ENCODE measurements at places on chromosomes 7 and 10. TPM values are rescaled to one million over a fixed set of nuclear protein-coding genes. Genes with fewer than 3 reads are reported as not detected.

GRCh38 chr7:121023683-121024511 is 35.4 kb downstream of the CPED1 start:
- DNase-seq = no peak

GRCh38 chr7:27973625-27974024 is 207.0 kb downstream of the JAZF1 start:
- no peak for DNase-seq

GRCh38 chr7:47704936-47705335 is 123.0 kb upstream of the TNS3 start:
- DNase-seq = no peak

DNA sequence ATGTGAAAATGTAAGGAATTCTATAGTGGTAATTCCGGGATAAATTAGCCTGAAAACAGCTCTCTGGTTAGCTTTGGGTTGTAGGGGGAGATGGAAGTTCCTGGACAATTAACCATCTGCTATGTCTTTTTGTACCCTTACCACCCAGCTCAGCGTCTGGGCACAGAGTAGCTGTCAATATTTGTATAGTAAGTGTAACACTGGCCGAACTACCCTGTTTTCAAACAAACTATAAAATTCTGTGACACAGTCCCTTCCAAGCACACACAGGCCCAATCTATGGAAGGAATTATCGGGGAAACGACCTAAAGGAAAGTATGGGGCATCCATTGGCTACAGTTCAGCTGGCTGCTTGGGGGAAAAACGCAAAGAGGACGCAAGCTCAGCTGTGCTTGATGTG is 869 bp upstream of the LHFPL3 start:
- no peak for DNase-seq

DNA sequence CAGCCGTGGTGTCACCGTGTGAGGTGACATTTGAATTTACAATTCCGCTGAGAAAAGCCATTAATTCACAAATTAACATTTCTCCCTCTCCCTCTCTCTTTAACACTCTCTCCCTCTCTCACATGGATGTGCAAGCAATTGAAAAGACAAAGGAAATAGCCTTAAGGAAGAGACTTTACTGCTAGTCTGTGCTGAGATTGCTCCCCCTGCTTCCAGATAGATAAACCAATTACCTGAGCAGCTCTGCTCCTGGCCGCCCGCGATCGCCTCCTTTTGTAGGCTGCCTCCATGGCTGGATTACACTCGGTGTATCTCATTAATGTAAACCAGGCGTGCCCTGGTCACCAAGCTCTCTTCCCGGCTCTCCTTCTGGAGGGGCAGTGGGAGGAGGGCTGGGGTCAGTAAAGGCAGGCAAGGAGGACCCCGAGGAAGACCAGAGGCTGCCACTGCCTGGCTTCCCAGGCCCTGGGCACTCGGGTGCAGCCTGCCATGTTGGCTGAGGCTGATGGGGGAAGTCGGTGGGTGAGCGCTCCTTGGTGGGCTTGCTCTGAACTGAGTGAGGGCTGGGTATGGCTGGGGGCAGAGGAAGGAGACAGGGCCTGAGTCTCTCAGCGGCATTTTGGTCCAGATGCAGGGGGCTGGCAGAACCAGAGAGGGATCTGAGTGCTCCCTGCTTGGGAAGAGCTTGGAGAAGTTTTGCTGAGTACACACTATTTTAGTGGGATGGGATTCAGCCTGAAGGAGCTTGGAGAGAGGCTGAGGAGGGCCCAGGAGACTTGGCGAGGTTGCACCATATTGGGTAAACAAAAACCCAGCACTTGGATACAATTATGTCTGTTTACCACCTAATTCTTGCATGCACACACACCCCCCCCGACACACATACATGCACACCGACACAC is 42.9 kb downstream of the PAX2 start:
- no peak for DNase-seq

- no peak for DNase-seq
Measured at GRCh38 chr7:47056731-47057130, 525.2 kb downstream of the TNS3 start.

GRCh38 chr10:117609095-117609795 is 66.7 kb downstream of the EMX2 start:
- DNase-seq = no peak

DNA sequence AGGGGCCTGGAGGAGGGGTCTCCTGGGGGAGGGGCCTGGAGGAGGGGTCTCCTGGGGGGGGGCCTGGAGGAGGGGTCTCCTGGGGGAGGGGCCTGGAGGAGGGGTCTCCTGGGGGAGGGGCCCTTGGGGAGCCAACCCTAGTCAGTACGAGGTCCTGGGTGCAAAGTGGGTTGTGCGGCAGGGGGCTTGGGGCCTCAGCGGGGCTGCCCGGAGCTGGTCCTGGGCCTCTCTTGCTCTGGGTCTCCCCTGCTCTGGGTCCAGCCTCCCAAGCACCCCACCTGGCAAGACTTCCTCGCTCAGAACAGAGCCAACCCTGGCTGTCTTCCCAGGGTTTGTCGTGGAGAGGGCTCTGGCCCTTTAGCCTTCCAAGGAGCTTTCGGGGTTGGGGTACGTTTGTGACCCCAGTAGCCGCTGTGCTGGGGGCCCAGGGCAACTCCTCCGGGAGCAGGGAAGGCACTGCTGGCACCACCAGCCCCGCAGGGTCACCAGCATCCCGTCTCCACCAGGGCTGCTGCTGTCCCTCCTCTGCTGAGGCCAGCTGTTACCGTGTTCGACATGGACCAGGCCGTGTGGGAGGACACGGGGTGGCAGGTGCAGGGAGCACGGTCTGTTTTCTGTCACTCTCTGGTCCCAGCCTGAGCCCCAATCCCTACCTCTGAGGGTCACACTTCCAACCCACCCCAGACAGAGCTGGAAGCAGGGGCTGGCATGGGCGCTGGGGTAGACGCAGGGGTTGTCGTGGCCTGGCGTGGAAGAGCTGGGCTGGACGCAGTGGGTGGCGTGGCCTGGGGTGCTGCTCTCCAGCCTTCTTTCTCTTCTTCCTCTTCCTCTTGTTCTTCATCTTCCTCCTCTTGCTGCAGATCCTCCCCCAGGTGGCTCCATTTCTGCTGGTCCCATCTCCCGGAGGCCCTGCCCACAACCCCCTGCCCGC is 22.8 kb downstream of the PWWP2B start:
- peak; percentile 77 for DNase-seq

GRCh38 chr7:22670422-22670815 is 56.6 kb upstream of the IL6 start:
- no peak for DNase-seq

GRCh38 chr10:59631237-59631636 is 78.4 kb downstream of the SLC16A9 start:
- DNase-seq = no peak

DNA sequence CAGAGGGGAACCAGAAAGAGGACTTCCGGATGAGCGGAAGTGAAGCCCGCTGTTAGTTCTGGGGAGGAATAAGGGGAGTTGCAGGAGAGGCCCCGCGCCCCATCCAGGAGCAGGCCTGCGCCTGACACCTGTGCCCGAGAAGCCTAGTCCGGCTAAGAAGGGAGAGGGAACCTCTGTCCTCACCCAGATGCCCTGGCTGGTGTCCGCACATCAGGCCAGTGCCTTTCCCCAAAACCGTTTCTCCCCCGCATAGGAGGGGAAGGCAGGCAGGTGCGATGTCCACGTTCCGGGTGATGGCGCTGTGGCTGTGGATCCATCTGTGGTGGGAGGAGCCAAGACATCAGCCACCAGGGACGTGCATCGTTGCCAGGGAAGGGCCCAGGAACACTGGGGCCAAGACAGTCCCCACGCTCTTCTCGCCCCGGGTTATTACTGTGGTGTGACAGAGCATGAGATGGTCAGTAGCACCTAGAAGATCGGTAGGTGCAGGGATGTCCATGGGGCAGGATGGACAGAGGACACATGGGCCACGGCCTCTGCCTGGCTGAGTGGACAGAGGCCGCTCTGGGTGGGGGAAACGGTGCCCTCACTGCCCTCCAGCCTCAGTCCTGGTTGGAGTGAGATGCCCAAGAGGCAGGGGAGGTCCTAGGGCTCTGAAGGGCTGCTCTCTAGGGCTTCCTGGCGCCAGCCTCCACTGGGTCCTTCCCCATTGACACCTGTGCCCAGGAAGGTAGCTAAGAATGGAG is 262.7 kb downstream of the CELF2 start:
- DNase-seq = no peak

DNA sequence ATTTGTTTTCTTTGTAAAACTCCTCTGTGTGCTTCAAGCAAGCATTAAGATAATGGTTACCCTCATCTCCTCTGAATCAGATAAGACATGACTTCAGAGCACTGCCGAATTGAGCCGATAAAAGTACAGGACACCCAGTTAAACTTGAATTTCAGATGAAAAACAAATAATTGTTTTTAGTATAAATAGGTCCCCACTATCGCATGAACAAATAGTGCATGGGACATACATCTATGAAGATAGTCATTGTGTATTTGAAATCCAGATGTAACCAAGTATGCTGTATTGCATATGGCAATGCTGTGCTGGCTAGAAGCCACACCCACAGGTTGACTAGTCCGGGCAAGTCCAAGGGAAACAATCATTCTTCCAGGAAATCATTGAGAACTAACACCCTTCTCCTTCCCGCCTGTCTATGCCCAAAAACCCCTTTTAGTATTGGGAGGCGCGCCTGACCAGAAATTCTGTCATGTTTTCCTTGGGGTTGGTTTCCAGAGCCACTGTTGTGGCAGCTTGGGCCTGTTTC is 12.6 kb upstream of the FGFR2 start:
- DNase-seq = no peak

DNA sequence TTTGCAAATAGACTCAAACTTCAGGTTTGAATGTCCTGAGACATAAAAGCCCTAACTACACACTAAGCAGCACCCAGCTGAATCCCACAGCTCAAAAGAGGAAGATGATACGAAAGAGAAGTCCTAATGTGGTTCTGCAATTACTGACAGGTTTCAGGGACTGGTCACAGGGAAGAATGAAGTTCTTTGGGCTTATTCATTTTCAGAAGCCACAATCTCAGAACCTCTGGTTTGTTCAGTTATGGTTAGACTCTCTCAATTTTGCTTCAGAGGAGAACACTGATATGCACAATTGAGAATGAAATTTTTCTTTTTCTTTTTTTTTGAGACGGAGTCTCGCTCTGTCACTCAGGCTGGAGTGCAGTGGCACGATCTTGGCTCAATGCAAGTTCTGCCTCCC is 94.6 kb upstream of the FAM180A start:
- no peak for DNase-seq

DNA sequence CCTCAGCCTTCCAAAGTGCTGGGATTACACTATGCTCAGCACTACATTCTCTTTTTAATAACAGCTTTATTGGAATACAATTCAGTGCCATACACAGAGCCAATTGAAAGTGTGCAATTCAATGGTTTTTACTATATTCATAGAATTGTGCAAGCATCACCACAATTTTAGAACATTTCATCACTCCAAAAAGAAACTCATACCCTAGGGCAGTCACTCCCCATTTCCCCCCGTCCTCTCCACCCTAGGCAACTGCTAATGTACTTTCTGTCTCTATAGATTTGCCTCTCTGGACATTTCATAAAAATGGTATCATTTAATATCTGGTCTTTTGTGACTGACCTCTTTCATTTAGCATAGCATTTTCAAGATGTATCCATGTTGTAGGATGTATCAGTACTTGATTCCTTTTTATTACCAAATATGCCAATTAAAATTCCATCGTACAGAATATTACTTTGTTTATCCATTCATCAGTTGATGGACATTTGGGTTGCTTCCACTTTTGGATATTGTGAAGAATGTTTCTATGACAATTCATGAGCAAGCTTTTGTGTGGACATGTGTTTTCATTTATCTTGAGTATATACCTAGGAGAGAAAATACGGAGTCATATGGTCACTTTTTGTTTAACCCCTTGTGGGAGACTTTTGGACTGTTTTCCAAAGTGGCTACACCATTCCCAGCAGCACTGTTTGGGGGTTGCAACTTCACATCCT is 6.3 kb upstream of the XPNPEP1 start:
- DNase-seq = no peak

- peak; percentile 41 for DNase-seq
Measured at GRCh38 chr10:49139846-49140195, 6.0 kb upstream of the FAM170B start.

DNA sequence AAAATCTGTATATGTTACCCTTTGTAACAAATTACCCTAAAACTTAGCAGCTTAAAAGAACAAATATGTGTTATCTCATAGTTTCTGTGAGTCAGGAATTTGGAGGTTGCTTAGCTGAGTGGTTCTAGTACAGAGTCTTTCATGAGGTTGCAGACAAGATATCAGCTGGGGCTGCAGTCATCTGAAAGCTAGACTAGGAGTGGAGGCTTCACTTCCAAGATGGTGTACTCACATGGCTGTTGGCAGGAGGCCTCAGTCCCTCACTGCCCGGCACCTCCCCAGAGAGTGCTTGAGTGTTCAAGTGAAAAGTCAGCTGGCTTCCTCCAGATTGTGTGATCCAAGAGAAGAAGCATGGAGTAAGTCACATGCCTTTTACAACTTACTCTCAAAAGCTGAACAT is 16.9 kb upstream of the GGCT start:
- DNase-seq = no peak

- DNase-seq = no peak
Measured at GRCh38 chr7:144995495-144995894, 159.6 kb upstream of the TPK1 start.

DNA sequence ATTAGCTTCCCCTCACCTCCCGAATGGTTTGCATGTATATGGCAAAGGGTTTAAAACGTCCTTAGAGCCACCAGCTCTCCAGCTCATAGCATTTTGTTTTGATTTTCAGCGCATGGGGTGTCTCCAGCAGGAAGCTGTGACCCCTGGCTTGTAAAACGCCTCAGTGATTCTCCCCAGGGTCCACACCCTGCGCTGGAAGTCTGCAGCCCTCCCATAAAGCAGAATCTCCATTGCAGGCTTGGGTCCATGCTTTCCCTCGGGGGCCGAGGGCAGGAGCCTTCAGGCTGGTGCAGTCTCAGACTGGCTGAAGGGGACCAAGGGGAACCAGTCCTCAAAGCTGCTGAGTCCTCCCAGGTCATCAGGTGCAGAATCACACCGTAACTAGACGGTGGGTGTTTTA is 109.7 kb downstream of the VIPR2 start:
- no peak for DNase-seq

DNA sequence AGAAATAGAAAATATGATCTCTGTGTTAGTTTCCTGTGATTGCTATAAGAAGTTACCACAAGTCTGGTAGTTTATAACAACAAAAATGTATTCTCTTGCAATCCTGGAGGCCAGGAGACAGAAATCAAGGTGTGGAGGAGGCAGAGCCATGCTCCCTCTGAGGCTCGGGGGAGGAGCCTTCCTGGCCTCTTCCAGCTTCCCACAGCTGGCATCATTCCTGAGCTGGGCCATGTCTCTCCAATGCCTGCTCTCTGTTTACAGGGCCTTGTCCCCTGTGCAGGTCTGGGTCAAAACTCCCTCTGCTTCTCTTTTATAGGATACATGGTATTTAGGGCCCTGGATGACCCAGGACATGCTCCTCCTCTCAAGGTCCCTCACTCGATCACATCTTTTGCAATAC is 81.3 kb upstream of the RET start:
- DNase-seq = no peak

- no peak for DNase-seq
Measured at GRCh38 chr7:123935436-123936381, 10.7 kb downstream of the SPAM1 start.

MRPL32 gene
- total RNA-seq = 56.9 TPM

PLAU gene
- total RNA-seq = 10.6 TPM

ITGB8 gene
- total RNA-seq = 9.3 TPM

AKR1E2 gene
- total RNA-seq = 3.7 TPM

RFC2 gene
- 18.1 TPM for total RNA-seq

ADRB1 gene
- 0.47 TPM for total RNA-seq

ZCWPW1 gene
- 4.8 TPM for total RNA-seq

CTAGE15 gene
- total RNA-seq = not detected

CTAGE4 gene
- total RNA-seq = 0.39 TPM

HYAL4 gene
- total RNA-seq = not detected

SAP25 gene
- not detected for total RNA-seq

SH2B2 gene
- 0.55 TPM for total RNA-seq

MNX1 gene
- total RNA-seq = not detected

NUTM2B gene
- 0.28 TPM for total RNA-seq

CALU gene
- 86.1 TPM for total RNA-seq

ASB10 gene
- not detected for total RNA-seq

Data from adrenal gland (tissue), 19 donors.